ENCODE measurements at places on chromosomes 4 and X.

DNA sequence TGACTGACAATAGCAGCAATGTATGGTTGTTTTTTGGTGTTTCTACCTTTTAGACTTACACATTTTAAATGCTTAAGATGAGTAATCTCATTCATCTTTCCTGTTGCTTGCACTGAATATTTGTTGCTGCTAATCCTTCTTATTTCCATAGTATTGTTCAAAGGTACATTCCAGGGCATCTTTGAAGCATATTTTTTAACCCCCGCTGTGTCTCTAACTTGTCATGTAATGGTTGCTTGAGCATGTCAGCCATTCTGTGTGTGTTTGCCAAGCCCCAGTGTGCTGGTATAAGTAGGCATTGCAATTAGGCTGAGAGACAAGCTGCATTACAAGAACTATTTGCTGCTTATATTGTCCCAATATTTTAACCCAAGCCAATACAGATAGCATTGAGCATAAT, 87.9 kb downstream of the IL1RAPL1 start:
- DNase-seq, result no peak

- DNase-seq, result no peak
Observed at GRCh38 chr4:61294936-61295335, 94.8 kb downstream of the ADGRL3 start.

- DNase-seq, result no peak
Observed at GRCh38 chrX:45447995-45448394, 247.3 kb upstream of the DIPK2B start.

DNA sequence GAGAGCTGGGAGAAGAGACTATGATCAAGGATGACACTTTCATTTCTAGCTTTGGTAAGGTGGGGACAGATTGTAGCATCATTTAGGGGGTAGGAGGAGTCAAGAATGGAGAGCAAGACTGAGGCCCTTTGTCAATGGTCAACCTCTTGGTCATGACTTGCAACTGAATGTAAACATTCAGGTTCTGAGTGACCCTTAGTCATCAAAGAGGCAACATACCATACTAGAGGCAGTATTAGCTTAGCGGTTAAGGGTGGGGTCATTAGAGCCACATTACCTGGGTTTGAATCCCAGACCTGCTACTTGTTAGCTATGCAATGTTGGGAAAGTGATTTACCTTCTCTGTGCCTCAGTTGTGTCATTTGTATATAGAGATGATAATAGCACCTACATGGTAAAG, 76.5 kb downstream of the MED28 start:
- DNase-seq, result no peak

DNA sequence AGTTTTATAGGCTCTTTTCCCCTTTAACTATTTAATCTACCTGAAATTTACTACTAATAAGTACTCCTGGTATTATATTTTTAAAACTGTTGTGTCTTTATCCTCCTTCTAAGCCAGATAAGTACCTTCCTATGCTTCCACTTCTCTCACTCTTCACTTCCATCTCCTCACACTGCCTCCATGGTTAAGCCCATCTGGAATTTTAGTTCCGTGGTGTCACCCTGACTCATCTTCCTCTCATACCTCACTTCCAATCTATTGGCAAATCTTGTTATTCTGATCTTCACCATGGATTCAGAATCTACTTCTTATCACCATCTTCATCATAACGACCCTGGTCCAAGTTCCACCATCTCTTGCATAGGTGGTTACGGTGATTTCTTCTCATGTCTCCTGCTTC, 32.7 kb upstream of the DAPP1 start:
- no peak for DNase-seq

DNA sequence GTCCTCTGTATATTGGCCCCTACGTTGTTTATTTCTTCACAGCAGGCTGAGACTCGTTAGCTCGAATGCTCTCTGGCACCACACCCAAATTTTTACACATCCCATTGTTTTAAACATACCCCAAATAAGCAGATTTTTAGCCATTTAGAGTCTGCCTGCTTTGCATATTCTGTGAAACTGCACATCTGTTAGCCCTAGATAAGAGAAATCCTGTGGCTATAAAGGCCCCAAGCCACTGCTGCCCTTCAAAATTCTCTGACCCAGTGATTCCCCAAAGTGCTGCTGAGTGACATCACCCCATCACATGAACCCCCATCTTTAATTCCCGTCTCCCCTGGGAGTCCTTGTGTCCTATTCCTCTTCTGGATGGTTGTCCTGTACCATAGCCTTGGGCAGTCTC, 20.8 kb downstream of the TEX13C start:
- no peak for DNase-seq

GRCh38 chrX:56796641-56797395, 67.8 kb downstream of the NBDY start:
- no peak for DNase-seq

GRCh38 chrX:46573892-46574773, 568 bp downstream of the CHST7 start:
- DNase-seq, result peak; percentile 64

GRCh38 chrX:24692305-24692704, 1.4 kb upstream of the POLA1 start:
- no peak for DNase-seq

GRCh38 chr4:170306208-170306607, 216.5 kb upstream of the AADAT start:
- DNase-seq, result no peak

GRCh38 chr4:37685823-37686372, 278 bp downstream of the RELL1 start:
- no peak for DNase-seq

GRCh38 chrX:1218286-1218685, 5.8 kb upstream of the CRLF2 start:
- DNase-seq, result no peak

- DNase-seq, result no peak
Observed at GRCh38 chrX:150355913-150356312, 7.2 kb upstream of the MAMLD1 start.

GRCh38 chrX:151966236-151966635, 8.2 kb downstream of the GABRE start:
- DNase-seq, result no peak

DNA sequence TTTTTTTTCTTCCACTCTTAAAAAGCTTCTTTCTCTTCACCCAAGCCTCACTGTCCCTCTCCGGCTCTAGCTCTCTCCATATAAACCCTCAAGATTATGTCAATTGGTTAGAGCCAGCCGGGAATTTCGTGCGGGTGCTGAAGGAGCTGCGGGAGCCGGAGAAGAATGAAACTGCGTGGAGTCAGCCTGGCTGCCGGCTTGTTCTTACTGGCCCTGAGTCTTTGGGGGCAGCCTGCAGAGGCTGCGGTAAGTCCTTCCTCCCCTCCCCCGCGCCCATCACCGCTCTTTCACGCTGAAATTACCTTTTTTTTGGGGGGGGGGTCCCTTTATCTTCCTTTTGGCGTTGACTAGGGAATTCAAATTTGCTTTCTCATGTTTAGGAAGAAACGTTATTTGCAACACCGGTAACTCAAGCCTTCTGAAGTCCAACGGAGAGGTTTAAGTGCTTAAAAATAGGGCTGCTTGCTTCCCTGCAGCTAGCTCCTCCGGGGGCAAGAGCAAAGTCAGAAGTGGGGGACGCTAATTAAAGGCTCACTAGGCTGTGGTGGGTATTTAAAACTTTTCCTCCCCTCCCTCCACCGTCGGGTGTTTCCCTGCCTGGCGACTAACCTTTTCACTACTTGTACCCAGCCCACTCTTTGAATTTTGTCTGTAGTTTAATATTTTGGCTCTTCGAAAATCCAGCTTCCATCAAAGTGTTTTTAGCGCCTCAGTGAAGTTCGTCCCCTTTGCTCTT, 491 bp downstream of the COL4A5 start:
- no peak for DNase-seq

DNA sequence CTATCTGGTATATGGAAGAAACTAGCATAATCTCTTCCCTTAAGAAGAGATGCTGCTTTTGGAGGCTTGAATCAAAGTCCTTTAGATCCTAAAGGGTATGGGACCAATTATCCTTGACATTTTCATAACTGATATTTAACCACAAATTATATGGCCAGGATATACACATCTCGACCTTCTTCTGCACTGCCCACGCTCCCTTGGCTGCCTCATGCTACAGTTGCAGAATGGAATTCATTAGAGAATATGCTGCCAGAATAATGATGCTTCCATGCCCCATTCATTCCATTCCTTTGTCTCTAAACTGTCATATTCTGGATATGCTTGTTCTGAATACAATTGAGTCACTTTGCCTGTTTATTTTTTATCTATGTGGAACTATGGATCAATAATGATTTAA, 157.1 kb upstream of the PACRGL start:
- DNase-seq, result no peak

GRCh38 chr4:163196926-163197480, 30.3 kb upstream of the NAF1 start:
- DNase-seq, result no peak

DNA sequence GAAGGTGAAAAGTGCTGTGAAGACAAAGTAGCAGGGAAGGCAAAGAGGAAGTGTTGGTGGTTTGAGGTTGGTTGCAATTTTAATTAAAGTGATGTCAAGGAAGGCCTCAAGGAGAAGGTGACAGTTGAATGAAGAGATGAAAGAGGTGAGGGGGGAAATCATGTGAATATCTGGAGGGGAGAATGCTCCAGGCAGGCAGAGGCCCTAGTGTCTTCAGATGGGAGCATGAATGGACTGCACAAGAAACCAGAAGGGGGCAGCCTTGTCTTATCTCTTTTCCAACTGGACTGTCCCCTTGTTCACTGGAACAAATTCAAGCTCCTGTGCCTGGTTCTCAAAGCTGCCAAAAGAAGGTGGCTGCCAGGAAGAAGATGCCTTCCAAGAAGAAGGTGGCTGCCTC, 68.4 kb downstream of the MAOB start:
- DNase-seq, result no peak

DNA sequence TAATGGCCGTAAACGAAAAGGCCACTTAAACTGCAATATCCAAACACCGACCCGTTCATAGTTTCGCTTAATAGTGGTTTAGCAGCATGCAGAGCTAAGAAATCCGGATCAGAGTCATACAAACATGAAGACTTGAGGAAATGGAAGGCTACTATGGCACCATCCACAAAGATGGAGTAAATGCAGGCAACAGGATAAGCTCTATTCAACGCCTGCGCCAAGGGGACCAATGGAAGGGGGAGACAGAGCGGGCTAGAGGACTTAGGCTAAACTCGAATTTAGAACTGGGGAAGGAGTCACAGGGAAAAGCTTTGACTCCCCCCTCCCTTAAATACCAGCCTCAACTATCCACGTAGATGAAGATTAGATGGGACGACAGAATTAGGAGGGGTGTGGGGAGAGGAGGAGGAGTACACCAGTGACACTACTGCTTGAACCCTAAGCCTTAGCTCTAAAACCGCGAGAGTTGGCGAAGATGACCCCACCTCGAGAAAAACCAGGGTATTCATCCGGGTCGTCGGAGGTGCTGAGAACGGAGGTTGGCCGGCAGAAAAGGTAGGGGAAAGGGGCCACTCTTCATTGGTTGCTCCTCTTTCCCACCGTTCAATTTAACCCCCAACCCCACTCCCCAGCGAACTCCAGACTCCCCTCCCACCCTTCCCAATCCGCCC, 3.5 kb downstream of the HUWE1 start:
- peak; percentile 24 for DNase-seq

GRCh38 chr4:101229116-101229515, 118.2 kb downstream of the PPP3CA start:
- DNase-seq, result no peak

- no peak for DNase-seq
Observed at GRCh38 chr4:84022564-84022963, 476.5 kb downstream of the NKX6-1 start.

DNA sequence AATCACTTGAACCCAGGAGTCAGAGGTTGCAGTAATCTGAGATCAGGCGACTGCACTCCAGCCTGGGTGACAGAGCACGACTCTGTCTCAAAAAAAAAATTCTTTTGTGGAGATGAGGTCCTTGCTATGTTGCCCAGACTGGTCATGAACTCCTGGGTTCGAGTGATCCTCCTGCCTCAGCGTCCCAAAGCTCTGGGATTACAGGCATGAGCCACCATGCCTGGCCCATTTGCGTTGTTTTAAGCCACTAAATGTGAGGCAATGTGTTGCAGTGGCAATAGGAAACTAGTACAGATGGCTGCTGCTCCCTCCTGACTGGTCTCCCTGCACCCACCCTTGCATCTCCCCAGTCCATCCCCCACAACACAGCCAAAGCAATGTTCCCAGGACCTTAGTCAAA, 40.0 kb upstream of the APLN start:
- DNase-seq, result no peak

DNA sequence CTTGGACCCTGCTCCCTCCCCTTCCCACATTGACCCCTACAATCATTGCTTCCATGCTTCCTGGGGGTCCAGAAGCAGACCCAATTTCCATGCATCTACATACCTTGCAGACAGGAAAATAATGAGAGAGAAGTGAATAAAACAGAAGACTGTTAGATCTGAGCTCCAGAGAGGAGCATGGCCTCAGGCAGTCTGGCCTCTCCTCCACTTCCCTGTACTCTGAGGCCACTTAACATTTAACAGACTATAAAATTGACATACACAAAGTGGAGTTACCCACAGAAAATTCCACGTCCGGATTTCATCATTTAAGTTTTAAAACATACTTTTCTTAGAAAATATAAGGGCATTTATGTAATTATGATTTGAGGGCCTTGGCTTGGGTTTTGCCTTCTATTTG, 2.1 kb upstream of the PRSS12 start:
- DNase-seq, result no peak

DNA sequence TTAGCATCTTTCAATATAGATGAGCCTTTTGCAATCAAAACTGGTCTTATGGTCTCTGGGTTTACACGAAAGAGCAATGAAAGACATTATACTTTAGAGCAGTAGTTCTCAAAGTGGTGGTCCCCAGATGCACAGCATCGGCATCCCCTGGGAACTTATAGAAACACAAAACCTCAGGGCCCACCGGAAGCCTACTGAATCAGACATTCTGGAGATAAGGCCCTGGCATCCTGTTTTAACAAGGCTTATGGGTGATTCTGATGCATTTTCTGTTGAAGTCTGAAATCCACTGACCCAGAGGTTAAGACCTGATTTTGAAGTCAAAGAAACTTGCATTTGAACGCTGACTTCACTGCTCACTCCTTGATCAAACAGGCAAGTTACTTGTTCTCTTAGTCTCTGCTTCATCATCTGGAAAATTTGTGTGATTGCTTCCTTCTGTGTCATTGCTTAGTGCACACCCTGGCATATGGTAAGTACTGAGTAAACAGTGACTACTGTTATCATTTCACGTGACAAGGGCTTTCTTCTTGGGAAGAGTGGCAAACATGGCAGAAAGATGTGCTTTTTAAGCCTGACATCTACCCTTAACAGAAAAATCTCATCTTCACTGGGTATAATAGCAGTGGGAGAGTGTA, 14.5 kb downstream of the CHRNA9 start:
- no peak for DNase-seq

DNA sequence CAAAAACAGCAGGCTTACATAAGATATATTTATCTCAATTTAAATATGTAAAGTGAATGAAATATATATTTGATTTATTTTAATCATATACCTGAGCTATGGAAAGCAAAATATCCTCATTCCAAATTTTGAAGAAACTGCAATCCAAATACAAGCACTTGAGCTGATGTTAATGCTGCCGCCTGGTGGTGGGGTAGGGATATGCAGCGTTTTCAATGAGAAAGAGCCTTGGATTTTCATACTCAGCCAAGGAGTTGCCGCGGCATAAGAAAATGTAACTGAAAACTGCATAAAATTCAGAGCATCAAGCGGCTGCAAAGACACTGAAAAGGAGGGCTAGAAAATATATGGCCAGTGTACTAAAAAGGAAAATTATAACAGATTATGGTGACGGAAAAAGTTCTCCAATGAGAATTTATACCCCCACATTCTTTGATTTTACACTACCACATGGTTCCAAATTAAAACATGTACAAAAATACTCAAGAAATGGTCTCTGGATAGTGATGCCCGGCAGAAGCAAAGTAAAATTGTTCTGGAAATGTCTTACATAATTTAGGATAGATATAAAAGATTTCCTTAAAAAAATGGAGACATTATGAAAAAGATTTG, 660.3 kb upstream of the PITX2 start:
- no peak for DNase-seq
